NCI-H226 (cell line): ENCODE measurements at places on chromosomes 11 and 22.
A peak's percentile ranks its signal among the peaks of the same experiment; 100 is the strongest.

DNA sequence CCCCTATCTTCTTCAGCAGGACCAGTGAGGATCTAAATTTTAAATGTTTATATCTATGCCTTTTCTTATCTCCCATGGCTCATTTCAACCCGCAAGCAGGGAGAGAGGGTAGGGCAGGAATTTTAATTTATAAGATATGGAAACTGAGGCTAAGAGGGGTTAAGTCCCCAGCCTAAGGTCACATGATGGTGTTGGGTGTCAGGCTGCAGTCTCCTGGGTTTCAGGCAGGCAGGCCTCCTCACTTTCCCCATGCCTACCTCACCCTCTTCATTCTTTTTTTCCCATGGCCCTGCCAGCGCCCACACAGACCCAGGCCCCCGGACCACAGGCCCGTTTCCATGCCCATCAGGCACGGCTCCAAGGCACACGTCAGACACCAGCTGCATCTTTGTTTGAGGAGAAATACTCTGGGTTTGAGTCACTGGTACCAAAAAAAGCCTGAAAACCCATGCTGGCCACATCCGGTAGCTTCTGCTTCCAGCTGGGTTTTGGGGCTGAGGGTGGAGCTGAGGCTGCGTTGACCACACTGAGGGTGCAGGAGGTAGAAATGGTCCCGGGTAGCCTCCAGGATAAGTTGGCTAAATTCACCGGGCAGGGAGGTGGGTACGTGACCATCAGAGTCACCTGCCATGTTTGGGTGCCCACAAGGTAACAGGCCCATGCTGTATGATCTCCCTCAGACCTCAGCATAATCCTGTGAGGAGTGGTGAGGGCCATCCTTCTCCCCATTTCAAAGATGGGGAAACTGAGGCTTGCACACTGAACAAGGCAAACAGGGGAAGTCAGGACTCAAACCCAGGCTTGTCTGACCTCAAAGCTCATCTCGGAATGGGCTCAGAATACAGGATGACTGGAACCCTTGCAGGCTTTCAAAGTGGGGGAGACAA is 7.5 kb downstream of the CRYBB1 start:
- peak; percentile 6 for DNase-seq

GRCh38 chr11:44334356-44335004 is 24.5 kb upstream of the ALX4 start:
- DNase-seq: no peak

- DNase-seq: no peak
Observed at GRCh38 chr22:20110359-20110985, 5.4 kb upstream of the RANBP1 start.

DNA sequence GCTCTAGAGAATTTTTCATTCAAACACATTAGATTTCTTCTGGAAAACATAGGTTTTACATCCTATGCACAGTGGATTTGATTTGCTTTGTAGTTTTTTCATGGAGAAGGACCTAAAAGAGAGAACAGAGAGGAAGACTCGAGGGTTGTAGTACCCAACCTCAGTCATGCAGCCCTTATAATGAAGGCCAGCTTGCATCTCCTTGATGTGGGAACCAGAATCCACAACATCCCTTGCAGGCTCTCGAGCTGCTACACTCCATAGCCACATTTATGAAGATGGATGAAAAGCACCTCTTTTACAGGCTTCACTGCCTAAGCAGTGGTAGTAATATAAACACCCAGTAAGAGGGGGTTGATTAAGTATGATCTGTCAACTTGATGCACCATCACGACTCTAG is 9.5 kb upstream of the OR5B12 start:
- no peak for DNase-seq

DNA sequence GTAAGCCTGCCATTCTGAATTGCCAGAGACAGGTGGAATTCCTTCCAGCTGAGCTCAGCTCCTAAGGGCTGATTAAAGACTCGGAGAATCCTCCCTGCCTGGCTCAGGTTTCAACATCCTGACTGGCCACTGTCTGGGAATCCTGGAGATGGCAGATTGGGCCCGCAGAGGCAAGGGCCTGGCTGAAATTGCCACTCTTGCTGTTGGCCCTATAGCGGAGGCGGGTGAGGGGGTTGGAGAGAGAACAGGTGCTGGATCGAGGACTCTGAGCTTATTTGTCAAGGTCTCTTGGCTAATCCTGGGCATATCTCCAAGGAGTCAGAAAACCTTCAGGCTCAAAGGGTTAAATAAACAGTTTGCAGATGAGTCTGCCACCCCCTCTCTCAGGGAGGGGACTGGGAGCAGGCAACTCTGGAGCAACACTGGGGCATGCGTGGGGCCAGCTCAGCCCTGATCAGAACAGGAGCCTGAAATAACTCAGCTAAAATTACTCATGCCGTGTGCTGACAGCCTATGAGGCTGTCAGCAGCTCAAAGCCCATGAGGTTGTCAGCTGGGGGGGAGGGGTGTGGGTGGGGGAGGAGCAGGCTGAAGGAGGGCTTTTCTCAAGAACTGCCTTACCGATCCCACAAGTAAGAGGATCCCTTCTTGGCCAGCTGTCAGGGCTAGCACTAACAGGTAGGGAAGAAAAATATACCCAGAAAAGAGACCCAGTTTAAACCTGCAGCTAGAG is 14.7 kb upstream of the MFRP start:
- peak; percentile 97 for DNase-seq

GRCh38 chr11:112734207-112734606 is 227.0 kb upstream of the NCAM1 start:
- DNase-seq: no peak

- DNase-seq: no peak
Observed at GRCh38 chr22:29122041-29122440, 49.2 kb downstream of the KREMEN1 start.

DNA sequence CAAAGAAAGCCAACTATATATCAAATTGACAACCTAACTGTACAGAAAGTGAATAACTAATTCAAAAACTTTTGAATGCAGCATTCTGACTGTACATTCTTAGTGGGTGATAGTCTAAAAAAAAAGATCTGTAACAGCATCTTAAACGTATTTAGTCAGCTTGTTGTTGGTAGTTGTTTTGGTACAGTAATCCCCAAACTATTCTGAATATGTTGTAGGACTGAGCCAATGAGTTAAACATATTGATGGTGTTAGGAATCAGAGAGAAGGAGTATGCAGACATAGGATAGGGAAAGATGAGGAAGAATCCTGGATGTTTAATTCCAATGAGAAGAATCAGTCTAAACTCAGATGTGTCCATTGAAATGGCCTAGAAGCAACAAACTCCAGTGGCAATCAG is 41.9 kb upstream of the KIRREL3 start:
- peak; percentile 43 for DNase-seq

DNA sequence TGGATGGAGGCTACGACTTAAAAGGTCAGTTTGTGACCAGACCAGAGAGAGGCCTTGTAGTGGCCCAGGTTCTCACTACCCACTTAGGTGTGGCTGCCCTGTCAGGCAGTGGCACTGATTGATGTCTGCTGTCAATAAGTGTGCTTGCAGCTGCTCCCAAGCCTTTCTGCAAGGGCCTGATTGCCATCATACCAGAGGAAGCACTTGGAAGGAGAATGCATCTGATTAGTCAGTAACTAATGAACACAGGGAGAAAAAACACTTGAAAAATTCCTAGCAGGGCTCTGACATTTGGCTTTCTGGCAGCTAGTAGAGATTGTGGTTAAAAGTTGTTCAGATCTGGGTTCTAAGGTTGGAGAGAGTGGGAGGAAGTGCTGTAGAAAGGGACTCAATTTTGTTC is 107.5 kb downstream of the NAV2 start:
- DNase-seq: no peak

DNA sequence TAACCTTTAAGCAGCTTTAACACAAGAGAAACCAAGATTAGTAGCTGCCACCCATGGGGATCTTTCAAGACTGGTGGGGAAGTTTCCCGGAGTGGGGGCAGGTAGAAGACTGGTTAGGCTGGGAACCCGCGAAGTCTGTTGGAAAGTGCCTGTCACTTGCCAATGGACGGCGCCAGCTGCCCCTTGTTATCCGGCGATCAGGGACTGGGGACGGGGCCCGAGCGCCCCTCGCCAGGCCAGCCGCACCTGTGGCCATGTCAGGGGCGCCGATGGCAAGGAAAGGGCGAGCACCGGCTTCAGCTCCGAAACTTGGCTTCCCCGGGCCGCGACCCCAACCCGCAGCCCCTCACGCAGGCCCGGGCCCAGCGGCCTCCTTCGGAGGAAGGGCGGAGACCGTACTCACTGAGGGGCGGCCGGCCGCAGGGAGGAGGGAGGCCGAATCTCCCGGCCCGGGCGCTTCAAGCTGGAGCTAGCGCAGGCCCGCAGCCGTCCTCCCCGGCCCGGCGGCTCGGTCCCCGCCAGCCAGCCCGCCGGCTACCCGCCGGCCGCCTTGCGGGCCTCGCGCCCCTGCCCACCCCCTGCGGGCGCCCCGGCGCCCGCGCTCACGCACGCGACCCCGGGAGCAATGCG is 539 bp downstream of the EIF4ENIF1 start:
- no peak for DNase-seq

DNA sequence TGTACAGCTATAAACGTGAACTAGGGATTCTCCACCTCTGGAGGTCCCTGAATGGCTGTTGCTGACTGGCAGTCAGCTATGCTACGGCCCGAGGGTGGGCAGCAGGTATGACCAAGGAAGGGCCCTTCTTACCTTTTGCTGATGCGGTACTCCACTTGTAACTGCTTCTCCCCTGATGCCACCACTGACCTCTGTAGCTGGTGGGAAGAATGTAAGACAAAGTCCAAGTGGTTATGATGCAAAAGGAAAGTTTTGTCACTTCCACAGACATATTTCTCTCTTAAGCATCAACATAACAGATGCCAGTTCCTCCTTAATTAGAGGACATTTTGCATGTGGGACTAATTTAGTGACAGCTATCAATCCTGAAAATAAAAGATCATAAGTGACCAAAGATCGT is 32.2 kb downstream of the P4HA3 start:
- no peak for DNase-seq

- DNase-seq: no peak
Observed at GRCh38 chr11:60872961-60873524, 5.7 kb downstream of the ZP1 start.

DNA sequence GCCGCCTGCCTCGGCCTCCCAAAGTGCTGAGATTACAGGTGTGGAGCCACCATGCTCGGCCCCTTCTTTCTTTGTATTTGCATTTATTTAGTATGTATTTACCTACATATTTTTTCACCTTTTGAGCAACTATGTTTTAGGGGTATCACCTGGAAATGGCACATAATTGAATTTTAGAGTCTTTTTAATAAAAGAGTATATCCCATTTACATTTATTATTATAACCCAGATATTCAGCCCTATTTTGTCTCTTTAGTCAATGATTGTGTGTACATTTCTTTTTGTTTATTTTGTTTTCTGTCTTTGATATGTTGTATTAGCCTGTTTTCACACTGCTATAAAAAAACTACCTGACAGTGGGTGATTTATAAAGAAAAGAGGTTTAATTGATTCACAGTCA is 56.8 kb upstream of the CCND1 start:
- DNase-seq: no peak

DNA sequence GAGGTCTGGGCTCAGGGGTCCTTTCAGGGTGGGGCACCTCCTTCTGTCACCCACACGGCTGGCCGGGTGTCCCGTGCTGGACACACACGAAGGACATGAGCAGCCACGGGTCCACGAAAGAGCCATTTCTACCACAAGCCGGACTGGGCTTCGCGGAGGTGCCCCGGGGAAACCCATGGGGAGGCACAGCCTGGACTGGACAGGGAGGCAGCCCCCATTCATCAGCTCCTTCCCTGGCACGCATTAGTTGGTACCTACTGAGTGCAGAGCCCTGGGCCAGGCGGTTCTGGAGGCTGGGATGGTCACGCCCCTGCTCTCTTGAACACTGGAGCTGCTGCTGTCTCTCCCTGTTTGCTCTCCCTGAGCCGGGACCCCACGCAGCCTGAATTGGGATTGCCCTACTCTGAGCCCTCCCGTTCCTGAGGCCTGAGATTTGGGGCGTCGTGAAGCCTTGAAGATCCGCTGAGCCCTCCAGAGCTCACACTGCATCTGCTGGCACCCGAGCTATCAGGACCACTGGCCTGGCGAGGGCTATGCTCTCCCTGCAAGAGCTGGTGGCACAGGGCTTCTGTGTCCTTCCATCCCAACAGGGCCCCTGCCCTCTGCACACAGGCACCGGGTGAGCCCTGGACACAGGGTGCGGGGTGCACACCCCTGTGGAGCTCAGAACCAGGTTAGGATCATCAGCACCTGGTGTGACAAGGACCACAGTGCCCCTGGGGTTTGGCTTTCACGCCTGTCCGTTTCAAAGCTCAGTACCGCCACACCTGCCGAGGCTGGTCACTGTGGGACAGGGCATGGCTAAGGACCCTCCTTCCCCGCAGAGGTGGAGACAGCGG is 84.6 kb downstream of the MYEOV start:
- no peak for DNase-seq

GRCh38 chr22:38202437-38203089 is 769 bp downstream of the MAFF start:
- peak; percentile 42 for DNase-seq

DNA sequence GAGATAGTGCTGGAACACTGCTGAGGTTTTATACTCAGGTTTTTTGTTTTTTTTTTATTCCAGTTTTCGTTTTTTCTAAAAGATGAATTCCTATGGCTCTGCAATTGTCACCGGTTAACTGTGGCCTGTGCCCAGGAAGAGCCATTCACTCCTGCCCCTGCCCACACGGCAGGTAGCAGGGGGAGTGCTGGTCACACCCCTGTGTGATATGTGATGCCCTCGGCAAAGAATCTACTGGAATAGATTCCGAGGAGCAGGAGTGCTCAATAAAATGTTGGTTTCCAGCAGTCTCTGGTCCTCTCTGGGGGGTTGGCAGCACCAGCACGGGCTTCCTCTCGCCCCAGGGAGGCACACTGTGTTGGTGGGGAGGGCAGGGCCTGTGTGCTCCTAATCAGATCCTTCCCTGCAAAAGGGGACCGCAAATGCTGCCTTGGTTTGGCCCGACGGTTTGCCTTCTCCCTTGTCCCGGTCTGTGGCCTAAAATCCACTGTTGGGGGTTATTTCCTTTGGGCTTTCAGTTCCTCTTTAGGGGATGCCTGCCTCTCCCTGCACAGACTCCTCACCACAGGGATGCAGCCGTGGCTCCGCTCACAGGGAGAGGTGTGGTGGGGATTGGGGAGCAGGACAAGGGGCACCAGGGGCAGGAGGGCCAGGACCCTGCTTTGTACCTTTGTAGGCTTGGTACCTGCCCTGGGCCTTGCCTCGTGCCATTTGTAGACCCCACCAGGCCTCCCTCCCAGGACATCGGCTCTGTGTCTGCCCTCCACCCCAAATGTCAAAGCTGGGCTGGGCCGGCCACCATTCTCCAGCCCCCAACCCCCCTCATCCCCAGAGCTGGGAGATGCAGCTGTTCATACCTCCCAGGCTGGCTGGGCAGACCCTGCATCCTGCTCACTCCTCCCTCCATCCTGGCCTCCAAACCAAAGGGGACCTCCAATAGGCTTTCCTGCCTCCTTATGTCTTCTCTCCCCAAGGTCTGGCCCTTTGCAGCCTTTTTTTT is 13.5 kb downstream of the MCAT start:
- no peak for DNase-seq

DNA sequence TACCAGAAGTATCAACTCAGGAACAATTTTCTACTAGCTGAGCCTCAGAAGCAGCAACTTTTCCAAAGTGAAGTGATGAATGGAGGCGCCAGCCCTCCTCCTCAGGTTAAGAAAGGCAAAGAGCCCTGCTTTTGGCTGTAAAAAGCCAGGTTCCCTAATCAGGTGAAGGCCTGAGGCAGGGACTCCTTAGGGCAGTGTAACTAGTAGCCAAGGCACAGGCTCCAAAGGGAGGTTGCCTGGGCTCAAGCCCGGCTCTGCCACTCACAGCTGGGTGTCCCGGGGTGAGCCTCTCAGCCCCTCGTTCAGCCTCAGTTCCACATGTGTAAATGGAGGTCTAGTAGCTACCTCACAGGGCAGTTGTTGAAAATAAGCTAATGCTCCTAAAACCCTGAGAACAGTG is 19.5 kb downstream of the TSKU start:
- DNase-seq: no peak

- DNase-seq: no peak
Observed at GRCh38 chr11:19705936-19706335, 6.7 kb upstream of the NAV2 start.
